Skin of body (tissue), 3 donors: ENCODE measurements at places on chromosomes 16 and 17. TPM values are rescaled to one million over a fixed set of nuclear protein-coding genes. Genes with fewer than 3 reads are reported as not detected.

The KRT14 gene
- 763 TPM for total RNA-seq

The PIK3R6 gene
- total RNA-seq = 1.1 TPM

The CEP131 gene
- total RNA-seq = 8.5 TPM

The USP32 gene
- 58.2 TPM for total RNA-seq

The CCL14 gene
- total RNA-seq = 3.1 TPM

The TP53TG3F gene
- total RNA-seq = not detected

The GDPD1 gene
- total RNA-seq = 2.7 TPM

The GPR139 gene
- total RNA-seq = not detected

The CHST6 gene
- total RNA-seq = 0.69 TPM

The FN3K gene
- 8.1 TPM for total RNA-seq

The PCGF2 gene
- total RNA-seq = 5.5 TPM

The DRG2 gene
- 20.4 TPM for total RNA-seq

The KIF2B gene
- not detected for total RNA-seq

The SPATA22 gene
- 0.39 TPM for total RNA-seq

The ZNF821 gene
- total RNA-seq = 5.1 TPM

The ADGRG3 gene
- 2.5 TPM for total RNA-seq

The OSGIN1 gene
- 0.30 TPM for total RNA-seq

The RASD1 gene
- 14.8 TPM for total RNA-seq

The CALB2 gene
- total RNA-seq = 9.3 TPM

The GFAP gene
- total RNA-seq = 0.69 TPM

The GP1BA gene
- total RNA-seq = 0.10 TPM

The FSCN2 gene
- 0.99 TPM for total RNA-seq

The MT1M gene
- 1.5 TPM for total RNA-seq

The PRR35 gene
- total RNA-seq = not detected

The PPP1R1B gene
- 12.8 TPM for total RNA-seq

The FAM171A2 gene
- total RNA-seq = 3.4 TPM

The PRCD gene
- total RNA-seq = 2.7 TPM

The NXN gene
- total RNA-seq = 52.2 TPM
